Sigmoid colon (tissue), 7 donors: ENCODE measurements at places on chromosomes 5 and 9. TPM values are rescaled to one million over a fixed set of nuclear protein-coding genes. Genes with fewer than 3 reads are reported as not detected.

DNA sequence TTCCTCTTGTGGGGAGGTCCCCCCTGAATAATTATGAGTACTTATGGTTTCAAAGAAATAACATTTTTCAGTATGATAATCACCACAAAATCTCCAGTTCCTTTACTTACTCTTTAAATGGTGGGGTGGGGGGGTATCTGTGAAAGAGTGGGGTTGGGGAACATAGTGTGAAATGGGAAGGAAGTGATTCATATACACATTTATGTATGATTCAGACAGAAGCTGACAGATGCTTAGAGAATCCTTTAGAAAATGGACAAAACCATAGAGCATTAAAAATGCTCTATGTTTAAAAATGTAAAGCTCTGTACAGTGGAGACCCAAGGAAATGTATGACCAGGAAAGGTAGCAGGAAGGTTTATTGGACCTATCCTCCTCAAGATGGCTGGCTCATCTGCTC is 267.5 kb upstream of the GRIA1 start:
- H3K27ac ChIP-seq = no peak overlapping the region
- no peaks in the 10 kb centered on the region for H3K27me3 ChIP-seq
- no peak for DNase-seq
- no peaks in the 10 kb centered on the region for H3K36me3 ChIP-seq
- no peaks in the 10 kb centered on the region for H3K4me1 ChIP-seq
- H3K4me3 ChIP-seq = no peak overlapping the region

GRCh38 chr9:70441622-70442021 is 27.2 kb upstream of the KLF9 start:
- DNase-seq = no peak
- H3K36me3 ChIP-seq = no peaks in the 10 kb centered on the region
- H3K4me1 ChIP-seq = peaks cover 37% of the 10 kb centered on the region
- no peak overlapping the region for H3K27ac ChIP-seq

DNA sequence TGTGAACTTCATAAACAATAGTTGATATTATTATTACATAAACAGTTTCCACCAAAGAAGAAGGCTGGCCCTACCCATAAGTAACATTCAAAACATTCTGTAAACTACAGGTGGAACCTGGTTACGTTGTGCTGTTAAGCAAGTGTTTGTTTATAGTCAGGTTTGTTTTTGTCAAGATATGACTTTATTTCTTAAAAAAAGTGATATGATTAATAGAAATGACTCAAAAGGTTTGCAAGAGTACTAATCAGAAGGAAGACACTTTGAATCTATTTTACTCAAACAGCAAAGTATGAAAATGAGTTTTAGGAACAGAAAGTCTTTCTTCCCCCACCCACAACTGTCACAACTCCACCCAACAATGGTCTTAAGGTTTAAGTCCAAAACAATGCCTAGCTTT is 220.8 kb downstream of the PLK2 start:
- no peak overlapping the region for H3K27ac ChIP-seq
- no peaks in the 10 kb centered on the region for H3K36me3 ChIP-seq
- H3K4me3 ChIP-seq = no peak overlapping the region
- H3K4me1 ChIP-seq = no peaks in the 10 kb centered on the region
- DNase-seq = no peak
- H3K27me3 ChIP-seq = no peaks in the 10 kb centered on the region

DNA sequence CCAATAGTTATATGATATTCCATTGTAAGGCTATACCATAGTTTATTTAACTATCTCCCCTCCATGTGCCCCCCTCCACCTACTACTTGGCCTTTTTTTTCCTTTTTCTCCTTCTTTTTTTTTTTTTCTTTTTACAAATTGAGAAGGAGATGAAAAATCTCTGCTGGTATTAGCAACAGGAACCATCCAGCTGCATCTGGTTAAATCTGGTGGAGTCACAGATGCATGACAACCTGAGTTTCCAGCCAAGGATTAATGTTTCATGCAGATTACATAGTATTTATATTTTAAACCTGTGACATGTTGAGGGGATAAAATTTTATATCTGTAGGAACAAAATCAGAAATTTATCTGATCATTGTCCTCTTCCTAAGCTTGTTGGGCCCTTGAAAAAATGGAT is 128.5 kb upstream of the IQGAP2 start:
- H3K4me1 ChIP-seq = no peaks in the 10 kb centered on the region
- H3K4me3 ChIP-seq = no peak overlapping the region
- H3K27me3 ChIP-seq = no peaks in the 10 kb centered on the region

- H3K27me3 ChIP-seq = no peaks in the 10 kb centered on the region
- DNase-seq = no peak
- no peaks in the 10 kb centered on the region for H3K36me3 ChIP-seq
- no peak overlapping the region for H3K4me3 ChIP-seq
These were observed 120.4 kb downstream of the C9orf152 start for GRCh38 chr9:110087605-110088004.

TSLP gene
- not detected for total RNA-seq

SLC6A18 gene
- total RNA-seq = not detected

QRFP gene
- total RNA-seq = not detected

SLC34A1 gene
- not detected for total RNA-seq

ABCA1 gene
- total RNA-seq = 76.7 TPM
